ENCODE measurements at places on chromosomes 11 and 22.

DNA sequence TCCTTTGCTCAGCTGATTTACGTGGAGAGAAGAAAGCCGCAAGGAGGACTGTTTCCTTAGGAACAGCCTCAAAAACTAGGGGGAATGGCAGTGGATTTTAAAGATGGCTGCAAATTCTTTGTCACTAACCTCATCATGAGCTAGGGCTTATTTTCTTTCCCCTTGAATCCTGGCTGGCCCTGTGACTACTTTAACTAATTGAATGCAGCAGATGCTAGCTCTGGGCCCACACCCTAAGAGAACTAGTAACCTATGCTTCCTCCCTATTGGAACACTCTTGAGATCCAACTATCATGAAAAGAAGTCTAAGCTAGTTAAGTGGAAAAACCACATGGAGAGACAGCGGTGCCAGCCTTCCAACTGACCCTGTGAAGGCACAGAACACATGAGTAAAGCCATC lies 421.3 kb upstream of the NARS2 start:
- no peak for DNase-seq

GRCh38 chr11:127470306-127470884 lies 469.8 kb upstream of the KIRREL3 start:
- no peak for DNase-seq

DNA sequence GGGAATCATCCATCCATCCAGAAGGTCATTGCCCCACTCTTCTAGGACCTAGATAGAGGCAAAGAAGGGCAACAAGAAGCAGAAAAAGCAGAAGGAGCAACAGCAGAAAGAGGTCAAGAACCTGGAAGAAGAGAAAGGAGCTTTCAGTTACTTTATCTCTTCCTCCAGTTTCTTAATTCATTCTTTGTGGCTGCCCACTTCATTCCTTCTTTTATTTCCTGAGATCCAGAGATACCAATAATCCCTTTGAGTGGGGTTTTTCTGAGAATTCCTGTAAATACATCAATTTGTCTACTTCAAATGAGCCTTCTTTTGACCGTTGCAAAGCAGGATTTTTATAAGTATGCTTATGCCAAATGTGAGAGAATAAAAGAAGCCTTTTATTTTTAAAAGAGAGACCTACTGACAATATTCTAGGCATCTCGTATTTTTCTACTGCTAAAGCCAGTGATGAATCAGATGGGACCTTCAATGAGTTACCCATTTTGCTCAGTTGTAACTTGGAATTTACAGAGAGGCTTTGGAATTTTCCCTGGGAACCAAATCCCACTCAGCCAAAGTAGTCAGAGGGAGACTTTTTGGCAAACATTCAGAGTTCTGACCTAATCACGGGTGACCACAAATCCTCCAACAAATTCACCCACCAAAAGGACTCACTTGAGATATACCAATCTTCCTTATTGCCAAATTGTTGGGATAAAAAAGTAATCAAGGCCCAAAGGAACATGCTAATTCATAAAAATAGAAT lies 54.9 kb downstream of the ZC3H12C start:
- DNase-seq, result no peak

DNA sequence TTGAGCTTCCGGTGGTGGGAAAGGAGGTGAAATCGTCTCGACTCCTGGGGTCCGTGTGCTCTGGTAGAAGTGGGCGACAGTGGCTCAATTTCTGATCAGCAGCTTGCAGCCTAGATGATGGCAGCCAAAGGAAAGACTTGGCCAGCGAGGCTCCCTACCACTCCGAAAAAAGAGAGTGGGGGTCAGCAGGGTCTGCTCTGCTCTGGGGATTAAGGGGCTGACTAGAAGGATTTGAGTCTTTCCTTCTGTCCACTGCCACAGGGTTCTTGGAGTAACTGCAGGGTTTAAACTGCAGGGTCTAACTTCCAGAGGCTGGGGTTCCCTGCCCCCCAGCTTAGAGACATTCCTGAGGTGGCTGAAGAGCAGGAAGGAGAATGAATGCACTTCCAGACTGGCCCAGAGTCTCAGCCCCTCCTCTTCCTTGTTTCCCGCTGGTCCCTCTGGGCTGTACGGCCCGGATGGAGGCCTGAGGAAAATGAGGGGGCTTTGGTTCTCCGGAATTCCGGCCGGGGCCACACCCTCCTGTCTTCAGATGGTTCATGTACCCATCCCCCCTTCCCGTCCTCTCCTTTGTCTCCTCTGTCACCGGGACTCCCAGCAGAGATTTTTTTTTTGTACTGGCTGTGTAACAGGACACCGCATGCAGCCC lies 907 bp downstream of the SERPINH1 start:
- DNase-seq, result no peak

DNA sequence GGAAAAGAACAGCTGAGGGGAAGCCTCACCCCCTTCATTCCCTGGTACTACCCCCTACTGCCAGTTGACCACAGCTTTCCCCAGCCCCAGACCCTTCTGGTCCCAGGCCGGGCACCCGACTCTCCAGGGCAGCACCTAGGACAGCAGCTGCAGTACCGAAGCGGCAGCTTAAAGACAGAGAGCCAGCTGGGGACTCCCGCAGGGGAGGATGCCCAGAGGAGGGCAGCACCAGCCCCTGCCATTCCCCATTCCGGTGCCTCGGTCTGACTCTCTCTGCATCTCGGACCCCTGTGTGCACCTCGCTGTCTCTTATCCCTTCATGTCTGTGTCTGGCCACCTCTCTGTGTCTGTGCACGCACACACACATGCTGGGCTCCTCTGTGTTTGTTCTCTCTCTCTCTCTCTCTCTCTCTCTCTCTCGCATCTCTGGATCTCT lies 9.4 kb downstream of the IGSF9B start:
- DNase-seq, result no peak

GRCh38 chr11:10551845-10552352 lies 10.9 kb upstream of the RNF141 start:
- DNase-seq, result no peak

- DNase-seq, result no peak
Observed at GRCh38 chr11:124752471-124753102, 532 bp upstream of the VSIG2 start.

- peak; percentile 46 for DNase-seq
Observed at GRCh38 chr22:37804881-37805809, 2.6 kb upstream of the GCAT start.

- DNase-seq, result no peak
Observed at GRCh38 chr11:68974421-68975194, 6.2 kb downstream of the MRGPRD start.

GRCh38 chr11:128496692-128497060 lies 90.7 kb downstream of the ETS1 start:
- no peak for DNase-seq

- no peak for DNase-seq
Observed at GRCh38 chr11:65043881-65044501, 3.0 kb downstream of the SAC3D1 start.

- DNase-seq, result peak; percentile 34
Observed at GRCh38 chr22:39502109-39502788, at the start of gene MIEF1. TSS of gene MIEF1 (plus strand) at chr22:39502290. CDS start at chr22:39511295, 9,005 bp downstream.

GRCh38 chr22:38505541-38506117 lies 482 bp downstream of the DDX17 start:
- DNase-seq, result peak; percentile 41

DNA sequence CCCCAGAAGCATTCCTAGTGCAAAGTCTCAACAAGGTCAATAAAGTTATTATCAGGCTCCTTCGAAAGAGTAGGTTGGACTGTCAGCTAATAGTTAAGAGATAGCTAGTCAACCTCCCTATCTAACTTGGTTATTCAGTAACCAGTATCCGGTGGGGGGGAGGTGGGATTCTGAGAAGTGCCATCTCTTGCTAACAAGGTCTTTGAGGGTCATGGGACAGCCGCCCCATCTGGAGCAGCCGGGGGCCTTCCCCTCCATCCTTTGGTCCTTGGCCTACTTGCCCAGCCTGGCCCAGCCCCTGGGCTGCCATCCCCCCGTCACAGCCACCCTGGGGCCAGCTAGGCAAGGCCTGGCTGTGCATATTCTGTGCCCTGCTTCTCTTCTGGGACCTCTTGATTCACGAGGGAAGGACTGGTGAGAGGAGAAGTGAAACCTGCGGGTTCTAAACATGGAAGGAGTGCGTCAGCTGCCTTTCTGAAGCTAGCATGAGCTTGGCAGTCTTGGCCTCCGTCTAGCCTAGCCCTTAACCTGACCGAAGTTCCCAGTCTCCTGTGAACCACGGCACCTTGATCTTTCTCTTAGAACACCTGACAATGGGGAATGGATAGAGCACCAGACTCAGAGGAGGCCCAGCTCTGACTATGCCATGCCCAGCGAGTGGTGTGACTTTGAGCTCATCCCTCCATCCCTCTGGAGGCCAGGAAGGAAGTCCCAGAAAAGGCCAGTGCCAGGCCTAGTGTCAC lies 9.3 kb downstream of the SLC37A2 start:
- DNase-seq, result no peak

DNA sequence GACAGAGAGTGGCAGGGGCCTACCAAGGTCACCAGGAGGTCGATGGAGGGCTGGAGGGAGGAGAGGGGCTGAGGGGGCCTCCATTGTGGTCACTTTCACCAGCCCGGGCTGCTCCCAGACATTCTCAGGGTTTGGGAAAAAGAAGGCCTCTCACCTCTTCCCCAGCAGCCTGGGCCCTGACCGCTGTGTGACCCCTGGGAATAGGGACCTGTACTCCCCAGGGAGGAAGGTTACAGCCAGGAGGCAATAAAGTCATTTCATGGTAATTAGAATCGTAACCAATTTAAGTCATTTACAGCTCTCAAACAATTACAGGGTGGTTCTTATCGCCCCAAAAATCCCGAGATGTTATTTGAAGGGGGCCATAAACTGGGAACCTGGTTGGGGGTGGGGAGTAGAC lies 37.8 kb downstream of the ISX start:
- DNase-seq, result no peak

DNA sequence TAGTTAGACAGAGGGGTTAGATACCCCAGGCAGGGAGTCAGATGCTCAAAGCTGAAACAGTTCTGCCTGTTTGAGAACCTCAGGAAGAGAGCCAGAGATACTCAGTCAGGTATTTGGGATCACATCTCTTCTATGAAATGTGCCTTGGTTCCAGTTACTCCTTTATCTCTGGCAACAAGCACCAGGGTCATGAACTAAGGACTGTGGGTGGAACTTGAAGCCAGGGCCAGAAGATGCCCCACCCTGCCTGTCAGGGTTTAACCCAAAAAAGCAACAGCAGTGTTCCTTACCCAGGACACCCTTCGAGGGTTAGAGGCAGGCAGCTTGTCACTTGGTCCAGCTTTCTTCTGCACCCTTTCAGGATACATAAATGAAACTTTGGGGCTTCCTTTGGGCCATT lies 15.0 kb upstream of the WT1 start:
- no peak for DNase-seq

DNA sequence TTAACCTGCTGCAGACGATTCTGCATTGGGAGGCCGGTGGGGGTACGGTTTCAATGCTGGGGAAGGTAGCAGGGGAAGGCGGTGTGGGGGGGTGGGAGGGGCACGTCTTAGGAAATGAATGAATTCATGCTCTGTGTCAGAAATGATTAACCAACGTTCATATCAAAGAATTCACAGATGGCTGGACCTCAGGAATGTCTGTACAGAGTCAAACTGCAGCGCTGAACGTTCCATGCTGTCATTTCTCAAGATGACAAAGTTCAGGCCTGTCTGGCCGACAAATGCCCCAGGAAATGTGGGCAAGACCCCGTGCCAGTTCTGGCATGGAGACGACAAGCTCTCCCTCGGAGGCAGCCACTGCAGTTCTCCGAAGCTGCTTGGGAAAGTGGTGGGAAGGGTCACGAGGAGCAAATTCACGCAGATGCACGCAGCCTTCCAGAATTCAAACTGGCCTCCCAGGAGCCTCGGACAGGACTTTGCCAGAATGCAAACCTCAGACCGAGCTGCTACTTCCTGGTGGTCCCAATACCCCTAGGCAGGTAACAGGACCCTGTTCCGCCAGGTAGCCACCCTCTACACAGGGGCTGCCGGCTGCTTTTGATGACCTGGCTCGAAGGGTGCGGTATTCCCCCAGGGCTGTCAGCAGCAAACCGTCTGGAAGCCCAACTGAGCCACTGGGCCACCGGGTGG lies 81.5 kb downstream of the TRMU start:
- no peak for DNase-seq

DNA sequence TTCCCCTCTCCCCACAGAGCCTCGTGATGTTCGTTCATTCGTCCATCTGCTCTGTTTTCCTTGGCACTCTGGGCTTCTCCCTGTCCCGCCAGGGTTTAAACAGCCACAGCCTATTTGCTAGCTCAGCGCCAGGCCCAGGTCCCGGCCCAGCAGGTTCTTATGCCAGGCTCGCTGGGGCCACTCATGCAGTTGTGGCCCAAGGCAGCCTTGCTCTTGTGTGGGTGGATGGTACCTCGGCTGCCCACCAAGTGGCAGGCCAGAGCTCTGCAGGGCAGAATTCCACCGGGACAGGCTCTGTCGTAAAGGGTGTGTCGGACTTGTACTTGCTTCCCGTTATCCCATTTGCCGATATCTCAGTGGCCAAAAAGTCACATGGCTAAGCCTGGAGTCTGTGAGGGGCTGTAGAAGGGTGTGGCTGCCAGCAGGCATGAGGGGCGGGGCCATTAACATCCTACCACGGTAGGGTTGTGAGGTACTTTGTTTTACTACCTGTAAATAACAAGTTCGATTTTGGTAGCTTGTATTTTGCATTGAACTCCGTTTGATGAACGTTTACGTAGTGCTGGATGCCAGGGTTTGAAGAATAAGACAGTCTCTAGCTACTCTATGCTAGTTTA lies 7.9 kb downstream of the FAM118A start:
- DNase-seq, result no peak

DNA sequence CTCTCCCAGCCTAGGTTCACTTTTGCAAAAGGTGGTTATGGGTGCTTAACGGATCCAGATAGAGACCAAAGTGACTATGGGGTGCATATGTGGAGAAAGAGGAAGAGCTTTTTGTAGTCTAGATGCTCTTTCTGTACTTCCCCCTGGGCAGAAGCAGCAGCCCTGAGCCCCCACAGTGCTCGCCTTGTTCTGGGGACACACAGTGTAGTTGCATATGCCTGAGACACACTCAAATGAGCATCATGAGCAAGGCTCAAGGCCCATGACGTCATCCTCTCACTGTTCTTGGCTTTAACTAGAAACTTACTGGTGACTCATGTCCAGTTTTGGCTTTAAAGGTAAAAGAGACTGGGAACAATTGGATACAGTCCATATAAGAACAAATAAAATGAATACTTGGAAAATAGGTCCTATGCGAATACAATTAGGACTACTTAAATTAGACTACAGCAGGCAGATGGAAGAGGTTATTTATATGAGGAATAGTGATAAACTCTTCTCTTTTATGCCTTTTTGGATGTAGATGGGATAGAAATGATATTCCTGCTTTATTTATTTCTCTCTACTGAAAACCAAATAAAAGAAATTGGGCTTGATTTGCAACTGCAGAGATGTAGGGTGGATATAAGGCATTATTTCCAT lies 20.1 kb upstream of the PEX26 start:
- no peak for DNase-seq

GRCh38 chr11:12941671-12942070 lies 67.4 kb upstream of the RASSF10 start:
- no peak for DNase-seq
